SJSA1 (cell line): ENCODE measurements at places on chromosomes 16 and 17. TPM values are rescaled to one million over a fixed set of nuclear protein-coding genes. Genes with fewer than 3 reads are reported as not detected.

The PIMREG gene
- 141 and 144 TPM in 2 replicates for total RNA-seq

The CCT6B gene
- 0.84 and 1.9 TPM in 2 replicates for total RNA-seq

The KRTAP4-5 gene
- total RNA-seq: not detected in 2 replicates

The HLF gene
- 0.08 TPM in 1 of 2 replicates, not detected in the other for total RNA-seq

The PRSS36 gene
- total RNA-seq: 0.18 and 0.38 TPM in 2 replicates

The CBLN1 gene
- total RNA-seq: not detected in 2 replicates

The ADAM11 gene
- 0.13 and 4.4 TPM in 2 replicates for total RNA-seq

DNA sequence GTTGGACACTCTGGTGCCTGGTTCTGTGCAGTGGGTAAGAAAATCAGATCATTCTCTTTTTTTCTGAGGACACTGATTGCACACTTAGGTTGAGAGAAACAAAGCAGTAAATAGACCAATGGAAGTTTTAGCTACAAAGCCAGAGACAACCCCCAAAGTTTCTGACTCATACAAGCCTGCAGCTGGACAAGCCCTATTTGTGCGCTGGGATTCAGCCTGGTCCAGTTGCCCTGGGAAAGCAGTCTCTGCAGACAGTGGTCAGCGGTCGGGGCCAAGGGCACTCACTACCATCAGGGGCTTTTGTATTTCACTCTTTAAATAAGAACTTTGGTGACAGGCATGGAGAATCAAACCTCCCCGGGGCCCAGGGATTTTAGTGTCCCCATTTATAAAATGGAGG lies 6.0 kb upstream of the RHBDL3 start:
- peaks cover 7% of the 10 kb centered on the region; the same call in 1 of the 2 replicates for H3K4me1 ChIP-seq
- no peak overlapping the region for H3K27ac ChIP-seq

- no peaks in the 10 kb centered on the region for H3K36me3 ChIP-seq
- H3K27me3 ChIP-seq: no peaks in the 10 kb centered on the region
- H3K27ac ChIP-seq: no peak overlapping the region
- no peaks in the 10 kb centered on the region for H3K4me1 ChIP-seq
- no peak for DNase-seq
These were observed 70.9 kb downstream of the LITAF start for GRCh38 chr16:11515540-11516430.

- no peak for DNase-seq
- no peaks in the 10 kb centered on the region for H3K27me3 ChIP-seq
- H3K27ac ChIP-seq: no peak overlapping the region
- no peak overlapping the region for H3K4me3 ChIP-seq
- no peaks in the 10 kb centered on the region for H3K4me1 ChIP-seq
These were observed 20.1 kb downstream of the GID4 start for GRCh38 chr17:18059283-18059682.

DNA sequence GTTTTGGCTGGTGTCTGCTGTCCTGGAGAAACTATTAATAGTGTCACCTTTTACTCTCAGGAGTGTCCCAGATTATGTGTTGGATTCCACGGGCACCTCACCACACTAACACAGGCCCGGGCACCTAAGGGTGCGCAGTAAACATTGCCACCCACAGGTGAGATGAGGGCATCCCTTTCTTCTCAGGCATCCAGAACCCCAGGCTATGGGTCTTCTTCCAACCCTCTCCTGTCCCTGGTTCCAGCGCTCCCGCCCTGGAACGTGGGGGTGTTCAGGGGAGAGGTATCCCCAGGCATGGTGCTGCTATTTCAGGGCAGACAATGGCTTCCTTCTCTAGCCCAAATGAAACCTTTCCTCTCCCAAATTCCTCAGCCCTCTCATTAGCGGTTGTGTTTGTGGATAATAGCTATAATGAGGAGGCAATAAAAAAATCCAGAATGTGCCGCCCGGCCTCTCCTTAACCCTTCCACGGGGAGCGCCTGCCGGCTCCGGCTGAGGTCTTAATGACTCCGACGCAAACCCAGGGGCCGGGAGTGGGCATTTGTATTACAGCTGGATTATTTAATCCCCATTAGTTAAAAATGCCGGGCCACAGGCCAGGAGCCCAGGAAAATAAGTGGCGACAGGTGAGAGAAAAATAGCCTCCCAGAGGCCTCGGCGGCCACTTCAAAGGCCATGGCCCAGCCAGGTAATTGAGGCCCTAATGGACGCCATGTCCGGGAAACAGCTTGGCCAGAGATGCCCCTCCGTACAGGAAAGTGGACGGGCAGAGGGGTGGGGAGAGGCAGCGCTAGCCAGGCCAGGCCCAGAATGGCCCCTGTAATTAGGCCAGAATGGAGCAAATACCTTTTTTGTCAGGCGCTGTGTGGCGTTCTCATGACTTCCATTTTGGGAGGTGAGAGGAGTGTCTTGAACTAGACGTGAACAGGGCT lies 102.8 kb downstream of the IRX5 start:
- no peak overlapping the region for H3K4me3 ChIP-seq
- no peaks in the 10 kb centered on the region for H3K4me1 ChIP-seq
- H3K36me3 ChIP-seq: no peaks in the 10 kb centered on the region
- no peak for DNase-seq

GRCh38 chr17:66791347-66791746 lies 43.6 kb upstream of the CACNG5 start:
- H3K4me1 ChIP-seq: no peaks in the 10 kb centered on the region
- H3K27ac ChIP-seq: no peak overlapping the region
- H3K4me3 ChIP-seq: no peak overlapping the region
- no peaks in the 10 kb centered on the region for H3K27me3 ChIP-seq
- no peak for DNase-seq

- H3K36me3 ChIP-seq: peaks cover 26% of the 10 kb centered on the region
- DNase-seq: no peak
- no peak overlapping the region for H3K4me3 ChIP-seq
- no peaks in the 10 kb centered on the region for H3K27me3 ChIP-seq
- H3K4me1 ChIP-seq: no peaks in the 10 kb centered on the region
These were observed 8.3 kb downstream of the AXIN2 start for GRCh38 chr17:65553009-65553645.

DNA sequence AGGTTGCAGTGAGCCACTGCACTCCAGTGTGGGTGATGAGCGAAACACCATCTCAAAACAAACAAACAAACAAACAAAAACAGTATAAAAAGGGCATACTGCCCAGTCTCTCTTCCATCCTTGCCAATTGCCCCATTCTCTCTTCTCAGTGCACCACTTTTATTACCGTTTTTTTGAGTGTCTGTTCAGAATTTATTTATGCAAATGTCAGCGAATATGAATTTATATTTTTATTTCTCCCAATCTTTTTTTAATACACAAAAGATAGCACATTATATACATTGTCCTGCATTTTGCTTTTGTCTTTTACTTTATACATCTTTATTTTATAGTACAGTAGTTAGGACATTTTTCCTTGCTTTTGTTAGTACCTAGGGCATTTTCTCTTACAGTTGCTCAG lies 19.6 kb downstream of the RNF135 start:
- H3K27me3 ChIP-seq: no peaks in the 10 kb centered on the region
- no peak overlapping the region for H3K4me3 ChIP-seq
- peaks cover 12% of the 10 kb centered on the region for H3K36me3 ChIP-seq
- H3K27ac ChIP-seq: no peak overlapping the region
- H3K4me1 ChIP-seq: no peaks in the 10 kb centered on the region

DNA sequence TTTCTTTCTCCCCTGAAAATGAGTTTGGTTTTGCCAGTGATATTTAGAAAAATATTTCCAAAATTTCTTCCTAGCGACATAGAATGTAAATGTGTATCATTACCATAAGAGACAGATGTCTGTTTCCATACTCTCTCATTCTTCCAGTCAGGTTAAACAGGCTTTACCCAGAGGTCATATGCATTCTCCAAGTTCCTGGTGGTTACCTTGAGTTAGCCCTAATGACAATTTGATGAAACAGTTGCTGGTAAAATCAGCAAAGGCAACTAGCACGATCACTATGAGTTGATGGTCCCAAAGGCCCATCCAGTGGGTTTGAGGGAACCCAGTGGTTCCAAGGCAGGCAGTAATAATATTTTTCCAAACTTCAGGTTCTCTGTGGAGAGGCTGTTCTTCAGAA lies 103.6 kb upstream of the TBX2 start:
- DNase-seq: no peak
- H3K4me1 ChIP-seq: peaks cover 15% of the 10 kb centered on the region
- H3K27ac ChIP-seq: no peak overlapping the region

DNA sequence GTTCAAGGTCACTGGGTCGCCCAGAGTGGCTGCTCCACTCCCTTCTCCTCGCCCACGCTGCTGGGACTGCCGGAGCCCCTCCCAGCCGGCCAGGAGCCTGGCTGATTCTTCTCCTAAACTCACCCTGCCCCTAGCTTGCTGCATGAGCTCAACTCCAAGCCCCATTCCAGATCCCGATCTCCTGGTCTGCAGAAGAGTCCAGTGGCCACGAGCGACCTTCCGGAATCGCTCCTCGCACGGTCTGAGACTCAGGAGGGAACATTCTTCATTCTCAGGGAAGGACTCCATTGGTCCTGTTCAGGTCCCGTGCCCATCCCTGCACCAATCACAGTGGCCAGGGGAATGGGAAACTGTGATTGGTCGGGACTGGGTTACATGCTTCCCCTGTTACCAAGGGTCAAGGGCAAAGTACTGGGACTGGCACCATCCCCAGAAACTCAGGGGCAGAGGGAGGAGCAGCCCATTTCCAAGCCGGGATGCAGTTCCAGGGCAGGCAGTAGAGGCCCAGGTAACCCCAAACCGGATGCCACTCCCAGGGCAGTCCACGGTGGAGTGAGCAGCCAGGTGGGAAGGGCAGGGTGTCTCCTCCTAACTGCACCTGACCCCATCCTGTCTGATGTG lies 24.5 kb upstream of the CIBAR2 start:
- H3K4me1 ChIP-seq: peaks cover 30% of the 10 kb centered on the region
- no peak for DNase-seq
- H3K27ac ChIP-seq: no peak overlapping the region
- no peaks in the 10 kb centered on the region for H3K36me3 ChIP-seq
- peak overlapping the region; percentile 12 for H3K4me3 ChIP-seq
- H3K27me3 ChIP-seq: no peaks in the 10 kb centered on the region

DNA sequence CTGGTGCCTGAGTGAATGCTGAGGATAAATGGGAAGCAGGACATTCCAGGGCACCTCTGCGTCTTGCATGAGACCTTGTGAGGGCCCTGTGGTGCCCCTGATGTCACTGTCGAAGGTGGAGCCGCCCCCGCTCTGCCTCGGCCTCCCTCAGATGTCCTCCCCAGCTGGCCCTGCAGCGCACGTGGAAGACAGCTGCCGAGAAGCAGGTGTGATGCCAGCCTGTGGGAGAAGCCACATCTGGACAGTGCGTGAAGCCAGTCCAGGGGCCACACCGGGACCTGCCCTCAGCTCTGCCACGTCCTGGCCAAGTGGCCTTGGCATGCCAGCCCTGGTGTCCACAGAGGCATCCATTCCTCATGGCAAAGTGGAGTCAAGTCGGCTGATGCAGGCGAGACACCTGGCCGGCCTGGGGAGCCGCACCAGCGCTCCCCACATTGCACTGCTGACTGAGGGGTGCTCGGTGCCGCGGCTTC lies 21.6 kb upstream of the METRNL start:
- no peak overlapping the region for H3K27ac ChIP-seq
- no peaks in the 10 kb centered on the region for H3K36me3 ChIP-seq
- H3K4me1 ChIP-seq: peaks cover 12% of the 10 kb centered on the region
- no peaks in the 10 kb centered on the region for H3K27me3 ChIP-seq

DNA sequence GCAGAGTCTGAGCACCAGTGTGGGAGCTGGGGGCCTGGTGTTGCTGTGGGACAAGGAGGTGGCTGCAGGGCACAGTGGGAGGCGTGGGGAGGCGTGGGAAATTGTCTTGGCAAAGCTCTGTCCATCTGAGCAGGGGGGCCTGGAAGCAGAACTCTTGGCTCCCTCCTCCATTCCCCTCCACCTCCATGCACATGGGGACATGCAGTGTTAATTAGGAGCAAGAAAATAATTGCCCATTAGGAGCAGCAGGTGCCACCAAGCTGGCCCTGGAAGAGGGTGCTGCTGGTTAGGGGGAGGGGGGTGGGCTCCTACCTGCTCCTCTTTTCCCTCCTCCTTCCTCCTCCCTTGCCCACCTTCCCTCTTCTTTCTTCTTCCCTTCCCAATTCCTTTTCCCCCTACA lies 4.5 kb downstream of the TTYH2 start:
- H3K4me3 ChIP-seq: no peak overlapping the region
- H3K27ac ChIP-seq: no peak overlapping the region
- DNase-seq: no peak
- peaks cover 5% of the 10 kb centered on the region for H3K4me1 ChIP-seq
- peaks cover 35% of the 10 kb centered on the region for H3K27me3 ChIP-seq
- no peaks in the 10 kb centered on the region for H3K36me3 ChIP-seq

DNA sequence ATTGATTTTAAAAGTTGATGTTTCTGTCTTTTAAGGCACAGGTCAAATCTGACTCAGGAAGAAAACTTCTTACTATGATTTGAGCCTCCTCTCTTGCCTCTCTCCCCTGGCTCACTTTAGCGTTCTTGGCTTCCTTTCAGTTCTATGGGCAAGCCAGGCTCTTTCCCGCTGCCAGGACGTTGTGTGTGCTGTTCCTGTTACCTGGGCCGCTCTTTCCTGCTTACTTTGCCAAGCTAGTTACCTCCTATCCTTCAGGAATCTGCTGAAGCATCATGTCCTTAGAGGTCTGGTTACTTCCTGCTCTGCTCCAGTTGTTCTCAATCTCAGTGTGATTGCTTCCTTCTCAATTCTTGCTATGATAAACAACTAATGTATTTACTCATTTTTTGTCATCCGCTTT lies 1108.5 kb upstream of the EEF2KMT start:
- H3K27ac ChIP-seq: no peak overlapping the region
- no peak overlapping the region for H3K4me3 ChIP-seq
- H3K4me1 ChIP-seq: no peaks in the 10 kb centered on the region
- no peak for DNase-seq
- H3K27me3 ChIP-seq: no peaks in the 10 kb centered on the region

DNA sequence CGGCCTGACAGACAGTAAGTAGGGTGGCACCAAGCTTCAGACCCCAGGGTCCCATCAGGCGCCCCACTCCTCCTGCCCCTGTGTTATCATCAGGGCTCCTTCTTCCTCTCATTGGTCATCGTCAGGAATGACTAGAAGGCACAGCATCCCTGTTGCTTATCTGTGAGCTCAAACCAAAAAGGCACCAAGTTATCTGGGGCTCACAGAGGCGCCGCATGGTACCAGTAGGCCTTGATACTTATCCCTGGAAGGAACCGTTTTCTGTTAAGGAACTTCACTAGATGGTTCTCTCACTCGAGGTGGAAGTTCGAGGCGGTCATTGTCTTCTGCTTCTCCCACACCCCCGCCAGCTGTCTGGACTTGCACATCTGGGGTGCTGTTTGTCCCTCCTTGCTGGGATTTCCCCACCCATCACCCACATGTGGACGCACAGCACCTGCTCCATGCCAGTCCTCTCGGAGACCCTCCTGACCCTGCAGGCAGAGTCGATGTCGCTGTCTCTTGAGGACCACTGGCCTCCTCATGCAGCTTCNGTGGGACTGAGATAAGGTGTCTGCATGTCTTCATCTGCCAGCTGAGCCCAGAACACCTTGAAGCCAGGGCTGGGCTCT lies 52.1 kb downstream of the METRNL start:
- H3K36me3 ChIP-seq: no peaks in the 10 kb centered on the region
- H3K4me3 ChIP-seq: no peak overlapping the region
- no peaks in the 10 kb centered on the region for H3K27me3 ChIP-seq
- H3K27ac ChIP-seq: no peak overlapping the region
- H3K4me1 ChIP-seq: peaks cover 9% of the 10 kb centered on the region
